ENCODE measurements at places on chromosomes 3 and 15.

DNA sequence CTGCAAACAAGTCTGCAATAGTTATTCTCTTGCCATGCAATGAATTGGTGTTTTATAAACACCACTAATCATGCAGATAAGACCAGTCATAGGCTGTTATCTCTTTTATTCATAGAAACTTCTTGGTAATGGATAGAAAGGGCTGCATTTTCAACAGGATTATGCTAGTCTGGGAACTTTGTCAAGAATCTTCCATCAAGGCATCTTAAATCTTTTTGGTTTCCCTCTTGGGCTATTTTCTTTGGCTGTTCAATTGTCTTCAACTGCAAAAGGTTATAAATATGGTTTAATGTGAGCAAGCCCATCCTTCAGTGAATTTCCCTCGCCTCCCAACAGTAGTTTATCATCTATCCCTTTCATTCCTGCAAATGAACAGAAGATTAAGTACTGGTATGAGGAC is 59.0 kb upstream of the MINAR1 start:
- DNase-seq: no peak

GRCh38 chr15:40028853-40029252 is 10.1 kb downstream of the SRP14 start:
- DNase-seq: no peak

GRCh38 chr15:67587331-67587730 is 44.8 kb downstream of the MAP2K5 start:
- DNase-seq: no peak

DNA sequence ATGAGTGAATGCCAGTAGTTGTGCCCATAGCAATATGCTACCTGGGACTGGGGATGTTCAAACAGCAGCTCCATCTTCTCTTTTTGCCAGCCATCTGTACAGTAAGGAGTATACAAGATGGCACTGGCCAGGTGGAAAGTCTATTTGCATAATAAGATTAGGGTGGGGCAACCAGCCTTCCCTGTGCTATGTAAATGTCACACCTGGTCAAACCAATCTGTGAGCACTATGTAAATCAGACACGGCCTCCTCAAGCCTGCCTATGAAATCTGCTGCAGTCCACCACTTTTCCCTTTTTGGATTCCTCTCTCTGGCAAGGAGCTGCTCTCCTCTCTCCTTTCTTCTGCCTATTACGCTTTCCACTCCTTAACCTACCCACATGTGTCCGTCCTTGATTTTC is 53.0 kb downstream of the C3orf80 start:
- no peak for DNase-seq

- no peak for DNase-seq
Measured at GRCh38 chr3:60053526-60054265, 1003.9 kb upstream of the CFAP20DC start.

DNA sequence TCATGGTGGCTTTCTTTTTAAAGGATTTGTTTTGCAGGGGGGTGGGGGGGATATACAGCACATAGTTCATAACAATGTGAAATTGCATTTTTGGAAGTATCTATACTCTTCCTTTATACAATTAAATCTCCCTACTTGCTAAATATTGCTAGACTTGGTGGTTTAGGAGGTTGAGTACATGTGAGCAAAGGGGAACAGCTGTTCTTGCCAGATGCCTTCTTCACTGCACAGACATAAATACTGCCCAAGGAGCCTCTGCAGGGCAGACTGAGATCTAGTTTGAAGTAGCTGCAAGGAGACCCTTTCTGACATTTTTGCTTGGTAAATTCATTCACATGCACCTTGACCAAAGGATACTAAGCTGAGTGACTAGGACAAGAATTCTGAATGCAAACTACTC is 228.6 kb upstream of the IL12A start:
- DNase-seq: no peak

DNA sequence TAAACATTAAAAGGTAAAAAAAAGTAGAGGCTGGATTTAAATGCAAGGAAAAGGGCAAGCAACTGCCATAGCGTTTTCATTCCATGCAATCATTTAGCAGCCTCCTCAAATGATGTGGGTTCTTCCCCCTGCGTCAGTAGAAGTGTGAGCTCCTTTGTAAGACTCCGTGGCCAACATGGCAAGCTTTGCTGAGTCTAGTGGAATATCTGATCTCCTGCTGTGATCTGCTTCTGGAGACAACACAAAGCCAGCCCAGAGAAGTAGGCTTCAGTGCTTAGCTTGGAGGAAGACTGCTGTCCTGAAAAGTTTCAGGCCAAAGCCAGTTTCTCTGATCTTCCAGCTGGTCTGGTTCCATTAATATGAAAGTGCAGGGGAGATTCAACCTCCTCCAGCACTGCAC is 70.4 kb downstream of the ARPP21 start:
- DNase-seq: no peak

DNA sequence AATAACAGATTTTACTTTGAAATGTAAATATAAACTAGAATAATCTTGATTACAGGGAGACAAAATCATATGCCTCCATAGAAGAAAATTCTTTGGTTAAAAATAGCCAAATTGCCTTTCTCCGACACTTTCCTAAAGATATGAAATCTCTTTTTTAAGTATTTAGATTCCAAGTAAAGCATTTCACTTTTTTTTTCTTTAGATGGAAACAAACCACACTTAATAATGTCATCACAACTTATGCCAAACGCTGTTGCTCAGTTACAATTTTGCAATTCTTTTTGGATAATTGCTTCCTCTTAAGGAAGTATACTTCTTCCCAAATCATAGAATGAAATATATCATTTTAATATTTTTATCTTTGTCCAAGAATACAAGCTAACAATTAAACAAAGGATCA is 294.1 kb upstream of the ARL6 start:
- no peak for DNase-seq

GRCh38 chr3:187051066-187051465 is 88.2 kb downstream of the RPL39L start:
- no peak for DNase-seq

- no peak for DNase-seq
Measured at GRCh38 chr15:50431204-50431603, 7.0 kb downstream of the USP8 start.

- no peak for DNase-seq
Measured at GRCh38 chr3:70072180-70072579, 72.6 kb downstream of the SAMMSON start.

GRCh38 chr15:69462030-69462492 is 9.4 kb downstream of the RPLP1 start:
- DNase-seq: no peak

GRCh38 chr15:61835496-61836106 is 224.6 kb downstream of the VPS13C start:
- peak; percentile 46 for DNase-seq

DNA sequence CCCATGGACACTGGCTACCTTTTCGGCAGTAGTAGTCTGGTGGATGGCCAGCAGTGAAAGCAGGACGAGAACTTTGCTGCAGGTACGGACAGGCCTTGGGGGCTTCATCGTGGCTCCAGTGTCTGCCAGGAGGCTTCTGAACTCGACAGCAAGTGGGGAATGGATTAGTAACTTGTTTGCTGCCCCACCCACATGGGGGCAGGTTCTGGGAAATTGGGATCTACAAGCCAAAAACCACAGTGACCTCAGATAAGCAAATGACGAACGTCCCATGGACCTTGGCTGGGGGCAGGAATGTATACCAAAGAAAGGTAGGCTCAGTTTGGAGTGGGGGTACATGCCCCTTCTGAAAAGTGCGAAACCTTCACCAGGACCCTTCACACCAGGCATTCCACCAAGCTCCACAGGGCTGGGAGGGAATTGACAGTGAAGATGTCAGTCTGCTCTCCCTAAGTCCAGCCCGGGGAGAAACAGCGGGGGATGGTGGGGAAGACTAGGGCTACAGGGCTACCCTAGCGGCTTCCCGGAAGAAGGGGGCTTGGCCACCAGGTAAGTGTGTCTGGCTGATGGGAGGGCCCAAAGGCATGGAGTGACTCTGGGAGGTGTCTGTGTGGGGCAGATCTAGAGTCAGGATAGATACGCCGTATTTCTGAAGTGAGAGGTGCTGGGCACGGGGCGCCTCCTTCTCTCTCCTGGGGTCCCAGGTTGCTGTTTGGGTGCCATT is at the start of gene ITIH4:
Gene ITIH4, minus strand, starts transcription at position 138 of the 724 bp plus-strand sequence. Its CDS starts 30 bp downstream, at position 108.
- DNase-seq: no peak

DNA sequence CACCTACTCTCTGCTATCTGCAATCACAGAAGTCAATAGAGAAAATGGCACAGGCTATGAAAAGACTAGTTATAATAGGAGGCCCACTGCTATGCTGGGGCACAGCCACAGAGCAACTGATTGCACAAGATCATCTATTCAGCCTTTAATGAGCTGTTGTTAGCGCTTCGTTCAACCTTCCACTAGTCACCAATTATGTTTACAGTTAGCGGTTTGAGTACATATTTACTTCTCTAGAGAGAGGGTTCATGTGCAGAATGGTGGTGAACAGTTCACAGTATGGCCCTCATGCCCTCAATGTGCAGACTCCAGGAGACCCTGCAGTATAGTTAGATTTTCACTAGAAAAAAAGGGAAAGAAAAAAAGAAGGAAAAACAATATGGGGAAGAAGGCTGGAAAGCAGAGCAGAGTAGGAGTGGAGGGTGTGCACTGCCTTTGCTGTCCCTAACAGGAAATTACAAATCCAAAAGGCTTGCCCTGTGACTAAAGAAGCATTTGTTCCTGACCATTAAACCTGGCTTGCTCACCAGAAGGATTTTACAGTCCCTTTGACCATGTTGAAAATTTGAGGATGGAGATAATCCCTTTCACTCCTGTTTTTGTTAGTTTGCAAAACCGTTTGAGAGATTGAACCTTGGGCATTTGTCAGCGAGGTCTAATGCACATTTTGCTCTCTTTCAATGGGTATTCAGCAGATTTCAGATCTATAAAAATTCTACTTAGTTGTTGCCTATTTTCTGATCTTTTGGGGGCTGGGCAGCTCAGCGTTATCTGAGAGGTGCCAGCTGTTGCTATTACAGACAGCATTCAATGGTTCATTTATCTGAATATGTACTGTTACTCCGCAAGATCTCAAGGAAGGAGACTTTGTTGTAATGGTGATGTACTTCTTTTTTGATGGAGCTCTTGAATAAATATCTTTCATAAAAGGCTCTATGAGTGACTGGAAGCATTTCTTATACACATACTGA is 296.1 kb downstream of the LSAMP start:
- no peak for DNase-seq

GRCh38 chr3:188503647-188504046 is 349.7 kb downstream of the LPP start:
- no peak for DNase-seq

DNA sequence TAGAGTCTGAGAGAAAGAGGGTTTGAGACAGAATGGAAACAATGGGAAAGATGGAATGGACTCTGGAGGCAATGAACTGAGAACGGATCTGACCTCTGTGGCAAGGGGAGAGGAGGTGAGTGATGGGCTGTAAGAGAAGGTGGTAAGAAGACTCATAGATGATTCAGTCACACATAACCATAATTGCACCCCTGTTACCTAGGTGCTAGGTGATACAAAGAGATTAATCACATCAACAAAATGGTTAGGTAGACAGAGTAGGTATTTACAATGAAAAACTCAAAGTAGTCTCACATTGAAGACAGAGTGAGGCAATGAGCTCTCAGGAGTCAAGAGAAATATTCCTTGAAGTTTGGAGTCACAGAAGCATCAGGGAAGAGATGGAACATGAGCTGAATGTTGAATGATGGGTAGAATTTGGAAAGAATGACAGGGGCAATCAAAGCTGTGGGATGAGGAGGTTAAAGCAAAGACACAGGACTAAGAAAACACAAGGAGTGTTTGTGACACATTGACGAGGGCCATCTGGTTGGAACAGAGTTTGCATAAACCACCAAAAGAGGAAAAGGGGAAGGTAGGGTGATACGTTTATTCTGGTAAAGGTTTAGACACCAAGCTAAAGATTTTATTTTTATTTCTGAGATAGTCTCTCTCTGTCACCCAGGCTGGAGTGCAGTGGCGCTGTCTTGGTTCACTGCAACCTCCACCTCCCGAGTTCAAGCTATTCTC is 32.7 kb downstream of the MME start:
- DNase-seq: no peak

GRCh38 chr15:89383365-89384175 is 48.9 kb upstream of the POLG start:
- DNase-seq: peak; percentile 33

DNA sequence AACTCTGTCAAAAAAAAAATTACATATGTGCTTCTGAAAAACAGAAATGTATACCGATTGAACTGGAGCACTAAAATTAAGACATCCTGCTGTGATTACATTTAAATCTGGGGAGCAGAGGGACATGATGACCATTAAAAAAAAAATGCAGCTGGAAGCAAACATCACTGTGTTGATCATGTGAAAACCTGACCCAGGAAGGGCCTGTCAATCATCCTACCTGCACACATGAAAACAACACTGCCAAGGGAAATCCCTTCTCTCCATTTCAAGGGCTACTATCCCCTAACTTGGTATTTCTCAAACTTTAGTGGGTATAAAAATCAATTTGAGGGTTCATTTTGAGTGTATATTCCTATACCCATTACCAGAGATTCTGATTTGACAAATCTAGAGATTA is 719.9 kb upstream of the CBLB start:
- DNase-seq: no peak

GRCh38 chr3:127486321-127486944 is 104.1 kb downstream of the TPRA1 start:
- no peak for DNase-seq
